ENCODE measurements at places on chromosomes 2 and 18. TPM values are rescaled to one million over a fixed set of nuclear protein-coding genes. Genes with fewer than 3 reads are reported as not detected.

The LRP2 gene
- total RNA-seq = 1.3 TPM

The NTSR2 gene
- total RNA-seq = not detected

The CFC1 gene
- 0.52 TPM for total RNA-seq

The NCKAP5 gene
- total RNA-seq = 0.15 TPM

The COLEC12 gene
- total RNA-seq = 1.9 TPM

The ARHGAP28 gene
- 24.5 TPM for total RNA-seq

The ASB18 gene
- not detected for total RNA-seq

The ALPP gene
- 0.15 TPM for total RNA-seq

The CFAP210 gene
- 0.28 TPM for total RNA-seq

The DUSP2 gene
- total RNA-seq = 3.6 TPM

The STAT4 gene
- total RNA-seq = 1.5 TPM

The ACTG2 gene
- not detected for total RNA-seq

The ALLC gene
- not detected for total RNA-seq

The DLX2 gene
- total RNA-seq = not detected

The TLX2 gene
- not detected for total RNA-seq

The PLEK gene
- total RNA-seq = not detected

The OSBPL1A gene
- total RNA-seq = 48.3 TPM

The IL36G gene
- not detected for total RNA-seq

All from H7 (cell line).